Activated CD4-positive, alpha-beta memory T cell treated with anti-CD3 and anti-CD28 coated beads, Interleukin-2, amount 10 ng/mL, durations not matched to agents 7 days and 5 days (primary cell): ENCODE measurements at places on chromosomes 2 and 18. TPM values are rescaled to one million over a fixed set of nuclear protein-coding genes. Genes with fewer than 3 reads are reported as not detected.

PLGLB1 gene
- 3.2 TPM for total RNA-seq

TUBA3E gene
- not detected for total RNA-seq

OSR1 gene
- not detected for total RNA-seq

FBLN7 gene
- 7.3 TPM for total RNA-seq

EMX1 gene
- total RNA-seq: not detected

STARD6 gene
- total RNA-seq: not detected

LONRF2 gene
- total RNA-seq: 0.08 TPM
